ENCODE measurements at places on chromosomes 4 and X.

- no peak for DNase-seq
Measured at GRCh38 chr4:15332377-15332776, 95.5 kb upstream of the C1QTNF7 start.

DNA sequence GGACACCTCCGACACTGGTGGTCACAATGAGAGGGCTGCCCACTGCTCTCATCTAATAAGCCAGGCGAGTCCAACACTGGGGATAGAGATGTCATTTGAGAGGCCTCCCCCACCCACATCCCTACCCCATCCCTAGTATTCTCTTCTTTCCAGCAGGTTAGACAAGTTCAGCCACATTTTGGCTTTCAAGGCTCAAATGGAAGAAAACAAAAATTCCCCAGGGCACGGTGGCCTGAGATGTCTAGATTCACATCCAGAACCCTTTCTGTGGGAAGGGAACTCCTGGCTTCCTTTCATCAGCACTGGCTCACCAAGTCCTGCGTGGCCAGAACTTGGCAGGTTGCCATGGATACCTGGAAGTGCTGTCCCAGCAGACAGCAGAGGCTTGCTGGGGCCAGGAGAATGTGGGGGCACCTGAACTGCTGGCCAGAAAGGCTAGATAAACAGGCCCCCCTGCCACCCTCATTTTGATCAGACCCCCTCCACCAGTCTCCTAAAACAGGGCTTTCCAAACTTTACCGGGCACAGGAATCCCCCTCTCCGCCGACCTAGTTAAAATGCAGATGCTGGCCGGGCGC, 1.3 kb upstream of the NYX start:
- no peak for DNase-seq

DNA sequence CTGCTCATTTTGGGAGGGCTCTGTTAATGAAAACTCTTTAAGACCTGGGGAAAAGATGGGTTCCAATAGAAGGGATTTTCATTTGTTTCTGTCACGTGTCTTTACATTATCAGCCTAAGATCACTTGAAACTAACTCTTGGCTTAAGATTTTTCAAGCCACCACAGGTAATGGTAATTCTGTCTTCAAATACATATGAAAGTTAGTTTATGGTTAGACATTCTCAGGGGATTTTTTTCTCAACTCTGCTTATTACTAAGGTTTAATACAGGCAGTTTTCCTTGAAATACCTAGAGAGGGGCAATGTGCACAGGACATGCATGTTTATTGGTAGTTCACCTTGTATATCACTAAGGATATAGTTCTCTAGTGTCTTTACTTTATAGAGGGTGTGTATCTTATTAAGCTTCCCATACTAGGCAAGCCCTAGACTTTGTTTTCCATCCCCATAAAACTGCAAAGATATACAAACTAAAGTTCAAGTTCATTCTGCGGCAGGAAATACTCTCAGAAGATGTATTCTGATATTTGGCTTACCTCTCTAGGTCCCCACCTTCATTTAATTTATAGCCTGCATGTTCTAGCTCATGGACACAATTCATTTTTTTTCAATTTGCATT, 38.2 kb upstream of the MYOZ2 start:
- DNase-seq, result no peak

DNA sequence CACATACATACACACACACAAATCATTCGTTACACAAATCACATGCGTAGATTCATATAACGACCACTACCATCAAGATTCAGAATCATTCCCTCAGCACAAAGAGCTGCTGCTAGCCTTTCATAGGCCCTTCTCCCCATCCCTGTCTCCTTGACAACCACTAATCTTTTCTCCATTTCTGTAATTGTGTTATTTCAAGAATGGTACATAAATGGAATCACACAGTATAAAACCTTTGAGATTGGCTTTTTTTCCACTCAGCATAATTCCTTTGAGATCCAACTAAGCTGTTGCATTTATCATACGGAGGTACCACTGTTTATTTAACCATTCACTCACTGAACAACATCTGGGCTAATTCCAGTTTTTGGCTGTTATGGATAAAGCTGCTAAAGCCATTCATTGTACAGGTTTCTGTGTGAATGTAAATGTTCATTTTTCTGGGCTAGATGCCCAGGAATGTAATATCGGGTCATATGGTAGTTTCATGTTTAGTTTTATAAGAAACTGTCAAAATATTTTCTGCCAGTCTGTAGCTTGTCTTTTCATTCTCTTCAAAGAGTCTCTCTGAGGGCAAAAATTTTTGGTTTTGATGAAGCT, 64.1 kb downstream of the USP11 start:
- no peak for DNase-seq

GRCh38 chr4:85603437-85604336, 128.7 kb downstream of the ARHGAP24 start:
- no peak for DNase-seq

GRCh38 chr4:2451821-2452785, 16.8 kb upstream of the RNF4 start:
- no peak for DNase-seq

DNA sequence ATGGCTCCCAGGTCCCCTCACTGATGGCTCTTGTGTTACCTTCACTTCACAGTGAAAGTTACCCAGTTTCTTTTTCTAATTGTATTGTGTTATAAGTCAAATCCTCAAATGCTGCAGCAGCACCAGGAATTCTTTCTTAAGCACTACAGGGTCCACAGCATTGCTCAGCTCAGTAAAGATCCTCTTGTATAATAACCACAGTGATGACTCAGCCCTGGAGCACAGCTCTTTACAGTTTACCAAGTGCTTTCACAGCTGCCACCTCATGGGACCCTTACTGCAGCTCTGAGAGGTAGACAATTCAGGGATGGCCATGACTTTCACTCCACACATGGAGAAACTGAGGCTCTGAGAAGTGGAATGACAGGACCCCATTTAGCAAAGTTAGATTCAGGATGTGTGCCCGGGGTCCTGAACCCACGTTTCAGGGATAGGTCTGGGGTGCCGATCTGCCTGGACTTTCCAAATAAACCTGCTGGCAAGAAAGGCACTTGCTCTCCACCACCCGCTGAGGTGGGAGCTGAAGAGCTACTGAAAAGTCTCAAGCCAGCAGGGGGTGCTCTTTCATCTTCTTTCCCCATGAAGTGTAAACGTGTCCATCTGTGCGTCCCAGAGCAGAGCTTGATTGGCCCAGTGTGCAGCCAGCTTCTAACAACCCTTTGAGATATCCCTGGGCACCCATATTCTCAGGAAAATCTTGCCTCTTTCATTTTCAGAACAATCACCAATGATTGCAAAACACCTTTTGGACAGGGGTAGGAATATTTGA, 35.7 kb upstream of the GABRQ start:
- DNase-seq, result no peak

- DNase-seq, result no peak
Measured at GRCh38 chrX:77922787-77923186, 12.3 kb downstream of the ATP7A start.

DNA sequence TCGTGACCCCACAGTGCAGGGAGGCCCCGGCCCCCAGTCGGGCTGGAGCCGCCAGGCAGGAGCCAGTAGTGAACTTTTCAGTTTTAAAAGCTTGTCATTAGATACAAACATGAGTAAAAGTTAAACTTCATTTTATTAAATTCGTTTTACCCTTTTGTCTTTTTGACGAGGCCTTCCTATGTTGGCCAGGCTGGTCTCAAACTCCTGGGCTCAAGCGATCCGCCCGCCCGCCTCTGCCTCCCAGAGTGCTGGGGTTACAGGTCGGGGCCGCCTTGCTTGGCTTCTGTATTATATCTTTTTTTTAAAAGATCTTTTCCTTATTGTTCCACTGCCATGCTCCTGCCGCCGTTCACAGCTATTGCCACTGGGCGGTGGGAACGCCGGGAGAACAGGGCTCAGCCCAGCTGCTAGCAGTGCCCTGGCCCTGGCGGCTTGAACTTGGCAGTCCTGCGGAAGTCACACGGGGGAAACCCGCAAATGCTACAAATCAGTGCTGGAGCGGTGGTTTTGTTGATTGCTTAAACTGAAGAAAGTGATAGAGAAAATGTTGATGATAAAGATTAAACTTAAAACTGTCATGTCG, 968 bp upstream of the NELFA start:
- DNase-seq, result peak; percentile 71

DNA sequence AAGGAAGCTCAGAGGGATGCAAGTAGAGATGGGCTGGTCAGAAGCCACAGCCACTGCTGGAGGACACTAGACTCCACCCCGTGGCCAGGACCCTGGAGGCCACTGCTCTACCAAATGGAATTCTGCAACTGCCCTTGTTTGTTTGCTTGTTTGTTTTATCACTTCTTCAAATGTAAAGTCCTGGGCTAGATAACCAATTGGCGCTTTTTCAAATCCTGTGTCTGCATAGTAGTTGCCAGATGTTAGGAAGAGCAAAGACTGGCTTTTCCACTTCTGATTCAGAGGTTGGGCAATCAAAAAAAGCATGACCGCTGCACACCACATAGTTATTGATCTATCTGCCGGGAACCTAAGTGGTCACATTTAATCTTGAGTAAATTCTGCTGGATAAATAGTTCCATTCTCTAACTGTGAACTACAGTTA, 255.2 kb upstream of the SFRP2 start:
- DNase-seq, result no peak

DNA sequence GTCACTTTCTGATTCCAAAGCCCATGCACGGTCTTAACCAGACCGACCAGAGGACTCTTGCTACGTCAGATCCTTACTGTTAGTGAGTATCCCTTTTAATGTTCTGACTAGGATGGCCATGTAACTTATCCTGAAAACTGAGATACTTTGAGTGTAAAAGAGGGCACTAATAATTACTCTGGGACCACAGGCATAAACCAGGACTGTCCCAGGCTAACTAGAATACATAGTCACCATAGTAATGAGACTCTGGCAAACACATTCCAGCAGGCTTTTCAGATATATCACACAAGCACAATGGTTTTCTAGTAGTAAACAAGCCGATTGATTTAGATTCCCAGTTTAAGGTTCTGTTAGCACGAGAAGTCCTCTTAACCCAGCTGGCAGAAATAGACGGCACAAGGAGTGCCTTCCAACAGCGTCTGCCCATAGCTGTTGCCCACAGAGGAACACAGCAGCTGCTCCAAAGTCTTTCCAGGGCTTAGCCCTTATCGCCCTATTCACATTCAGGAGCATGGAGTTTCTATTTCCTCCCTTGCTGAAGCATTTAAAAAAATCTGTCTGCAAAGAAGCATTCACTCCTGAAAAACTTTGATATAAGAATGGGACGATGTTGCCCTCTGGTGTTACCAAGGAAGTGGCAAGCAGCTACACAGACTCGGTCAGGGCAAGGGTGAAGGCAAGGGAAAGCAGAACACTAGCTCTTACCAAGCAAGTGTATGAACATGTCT, 92.4 kb downstream of the CXCL13 start:
- DNase-seq, result no peak

DNA sequence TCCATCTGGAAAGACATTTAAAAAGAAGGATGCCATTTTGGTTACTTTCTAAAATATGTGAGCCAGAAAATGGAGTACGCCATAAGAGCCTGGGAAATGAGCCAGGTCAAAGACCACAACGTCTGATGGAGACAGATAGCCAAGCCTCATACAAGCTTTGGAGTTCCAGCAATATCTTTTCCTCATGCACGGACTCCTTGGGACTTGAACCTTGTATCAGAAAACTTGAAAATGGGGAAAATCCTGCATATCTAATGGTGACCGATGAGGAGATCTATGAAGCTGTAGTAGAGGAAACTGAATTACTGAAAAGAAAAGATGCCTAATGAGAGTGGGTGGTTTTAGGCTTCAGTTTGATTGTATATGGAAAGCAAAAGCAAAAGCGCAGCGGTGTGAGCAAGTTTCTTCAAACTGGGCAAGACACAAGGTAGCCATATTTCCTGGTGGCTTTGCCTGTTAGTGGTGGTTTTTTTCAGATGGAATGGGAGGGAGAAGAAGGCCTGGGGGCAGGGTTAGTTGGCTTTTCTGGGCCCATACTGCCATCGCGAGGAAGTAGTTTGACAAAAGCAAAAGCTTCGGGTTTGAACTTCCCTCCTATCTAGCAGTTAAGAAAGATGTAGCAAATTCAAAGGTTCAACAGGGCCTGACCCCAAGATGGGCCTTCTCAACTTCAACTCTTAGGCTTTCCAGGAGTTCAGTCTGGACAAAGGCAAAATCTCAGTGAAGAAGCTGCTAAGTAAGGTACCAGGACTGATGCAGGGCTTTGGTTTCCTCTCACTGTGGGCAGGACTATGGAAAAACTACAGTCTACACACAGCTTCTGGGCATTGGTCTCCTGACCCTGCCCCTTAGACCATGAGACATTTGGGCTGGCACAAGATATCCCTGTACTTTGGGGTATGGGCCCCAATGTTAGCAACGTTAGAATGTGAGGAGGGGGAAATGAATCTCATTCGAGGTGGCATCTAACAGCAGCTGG, 210.0 kb upstream of the STK26 start:
- peak; percentile 90 for DNase-seq

- no peak for DNase-seq
Measured at GRCh38 chrX:56757327-56757726, 28.3 kb downstream of the NBDY start.

GRCh38 chr4:151443752-151444151, 34.8 kb downstream of the FHIP1A start:
- no peak for DNase-seq

- DNase-seq, result no peak
Measured at GRCh38 chr4:150072906-150073714, 5.1 kb upstream of the DCLK2 start.

GRCh38 chr4:167702391-167702790, 389.9 kb upstream of the ANXA10 start:
- no peak for DNase-seq

- DNase-seq, result no peak
Measured at GRCh38 chr4:108068442-108068841, 78.8 kb downstream of the HADH start.

DNA sequence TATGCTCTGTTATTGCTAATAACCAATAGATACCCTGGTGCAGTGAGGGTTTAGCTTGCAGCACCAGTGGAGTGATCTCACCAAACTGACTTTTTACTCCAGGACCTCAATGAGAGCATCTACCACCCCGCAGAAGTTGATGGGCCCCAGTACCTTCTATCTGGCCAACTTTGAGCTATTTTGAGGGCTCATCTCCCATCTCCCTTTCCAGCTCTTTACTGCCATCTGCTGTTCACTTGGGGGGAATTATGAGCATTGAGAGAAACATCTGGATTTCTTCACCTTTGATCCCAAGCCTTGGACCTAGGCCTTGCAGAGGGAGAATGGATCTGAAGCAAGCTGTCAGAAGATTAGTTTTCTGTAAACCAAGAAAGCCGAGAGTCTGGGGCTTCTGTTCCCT, 143.6 kb downstream of the TMEM164 start:
- DNase-seq, result peak; percentile 40

DNA sequence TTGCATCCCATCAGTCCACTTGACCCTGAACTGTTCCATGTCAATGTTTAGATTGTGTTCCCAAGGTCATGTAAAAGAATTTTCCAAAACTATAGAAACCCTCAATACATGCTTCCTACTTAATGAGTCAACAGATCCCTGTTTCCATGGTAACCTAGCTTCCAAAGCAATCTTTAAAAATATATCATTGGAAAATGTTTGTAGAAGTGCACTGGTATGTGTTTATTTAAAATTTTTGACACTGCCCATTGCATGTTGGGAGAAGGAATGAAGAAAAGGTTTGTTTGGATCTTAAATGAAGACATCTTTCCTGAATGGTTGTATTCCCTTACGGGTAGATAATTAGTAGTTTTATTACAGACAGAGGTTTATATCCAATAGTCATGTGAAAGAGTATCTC, 345.3 kb downstream of the GABRG1 start:
- DNase-seq, result no peak

GRCh38 chr4:184887333-184887732, 61.6 kb upstream of the ACSL1 start:
- DNase-seq, result no peak

Data from CD4-positive, alpha-beta T cell treated with Interleukin-17A for 1 hour (primary cell).